ENCODE measurements at places on chromosomes 11 and 22.

GRCh38 chr11:105693075-105693759, 83.3 kb downstream of the GRIA4 start:
- no peak for DNase-seq

DNA sequence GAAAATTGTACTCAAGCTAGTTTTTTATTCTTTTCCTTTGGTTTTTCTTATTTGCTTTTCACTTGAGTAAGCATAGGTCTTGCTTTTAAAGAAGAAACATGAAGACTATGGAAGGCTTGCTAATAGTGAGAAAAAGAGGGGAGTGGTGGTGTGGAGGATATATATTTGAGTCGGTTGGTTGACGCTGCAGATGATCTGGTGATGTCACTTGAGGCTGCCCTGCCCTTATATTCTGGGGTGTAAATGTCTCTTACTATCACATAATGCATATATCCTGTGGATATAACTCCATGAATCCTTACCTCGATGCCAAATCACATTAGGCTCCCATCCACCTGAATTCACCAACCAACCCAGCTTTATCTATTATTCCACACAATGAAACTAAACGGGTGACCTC, 2.9 kb downstream of the GRIA4 start:
- DNase-seq: no peak

GRCh38 chr22:38513063-38513462, 7.0 kb upstream of the DDX17 start:
- no peak for DNase-seq

DNA sequence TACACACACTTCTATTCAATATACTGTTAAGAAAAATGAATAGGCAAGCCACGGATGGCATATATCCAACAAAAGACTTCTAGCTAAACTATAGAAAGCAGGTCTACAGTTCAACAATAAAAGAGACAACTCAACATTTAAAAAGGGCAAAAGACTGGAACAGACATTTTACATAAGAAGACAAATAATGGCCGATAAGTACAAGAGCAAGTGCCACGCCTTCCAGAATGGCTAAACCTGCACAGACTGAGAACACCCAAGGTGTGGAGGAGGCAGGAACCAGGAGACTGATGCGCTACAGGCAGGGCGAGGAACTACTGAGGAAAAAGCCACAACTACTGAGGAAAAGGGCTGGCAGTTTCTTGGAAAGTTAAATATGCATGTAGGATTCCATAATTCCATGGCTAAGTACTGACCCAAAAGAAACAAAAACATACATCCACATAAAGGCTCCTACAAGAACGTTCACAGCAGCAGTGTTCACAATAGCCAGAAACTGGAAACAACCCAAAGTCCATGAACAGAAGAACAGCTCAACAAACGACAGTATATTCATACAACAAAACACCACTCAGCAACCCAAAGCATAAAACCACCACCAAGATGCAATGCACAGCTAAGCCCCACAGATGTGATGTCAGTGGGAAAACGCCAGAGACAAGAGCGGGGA, 9.6 kb upstream of the MOB2 start:
- no peak for DNase-seq

DNA sequence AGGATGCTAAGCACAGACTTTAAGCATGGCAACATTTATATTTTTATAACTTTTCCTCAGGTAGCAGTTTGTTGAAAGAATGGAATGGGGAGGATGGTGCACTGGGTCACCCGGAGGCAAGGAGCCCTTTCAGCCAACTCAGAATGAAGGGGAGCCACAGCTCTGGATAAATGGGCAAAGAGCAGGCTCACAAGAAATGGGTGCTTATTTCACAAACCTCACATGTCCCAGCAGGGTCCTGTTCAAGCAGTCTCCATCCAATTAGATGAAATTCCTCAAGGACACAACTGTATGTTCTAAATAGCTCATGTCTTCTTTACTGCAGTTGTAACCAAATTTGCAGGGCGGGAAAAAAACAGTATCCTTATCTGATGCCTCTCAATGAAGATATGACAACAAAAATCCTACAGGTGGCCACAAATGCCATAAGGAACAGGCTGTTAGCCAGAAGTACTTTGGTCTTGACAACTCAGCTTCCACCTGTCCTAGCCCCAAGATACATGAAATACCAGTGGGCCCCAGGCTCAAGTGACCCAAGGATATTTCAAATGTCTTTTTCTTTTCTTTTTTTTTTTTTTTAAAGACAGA, 48.2 kb downstream of the MAPK1 start:
- DNase-seq: no peak

GRCh38 chr11:127649958-127650357, 649.4 kb upstream of the KIRREL3 start:
- no peak for DNase-seq

- DNase-seq: no peak
Observed at GRCh38 chr11:36488096-36488495, 22.0 kb downstream of the TRAF6 start.

- no peak for DNase-seq
Observed at GRCh38 chr22:46791201-46791731, 28.8 kb downstream of the TBC1D22A start.

GRCh38 chr22:37559901-37560607, at the start of gene CDC42EP1:
CDC42EP1 (plus strand) TSS chr22:37560480; CDS start chr22:37566350, 5,870 bp downstream.
- no peak for DNase-seq

DNA sequence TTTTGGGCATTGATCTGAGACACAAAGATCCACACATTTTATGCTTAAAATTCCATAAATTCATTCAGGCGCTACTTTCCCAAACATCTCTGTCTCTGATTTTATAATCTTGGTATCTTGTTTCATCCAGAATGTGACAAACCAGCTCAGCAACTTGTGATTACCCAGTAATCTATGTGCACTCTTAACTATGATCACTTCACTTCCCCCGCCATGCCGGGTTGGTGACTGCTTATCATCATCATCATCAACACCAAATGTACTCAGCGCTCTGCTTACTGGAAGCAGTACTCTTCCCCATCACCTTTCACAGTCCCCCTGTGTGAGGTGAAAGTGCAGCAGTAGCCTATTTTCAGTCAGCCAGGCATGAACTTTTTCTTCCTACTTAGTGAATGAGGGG, 15.2 kb upstream of the MMP7 start:
- no peak for DNase-seq

DNA sequence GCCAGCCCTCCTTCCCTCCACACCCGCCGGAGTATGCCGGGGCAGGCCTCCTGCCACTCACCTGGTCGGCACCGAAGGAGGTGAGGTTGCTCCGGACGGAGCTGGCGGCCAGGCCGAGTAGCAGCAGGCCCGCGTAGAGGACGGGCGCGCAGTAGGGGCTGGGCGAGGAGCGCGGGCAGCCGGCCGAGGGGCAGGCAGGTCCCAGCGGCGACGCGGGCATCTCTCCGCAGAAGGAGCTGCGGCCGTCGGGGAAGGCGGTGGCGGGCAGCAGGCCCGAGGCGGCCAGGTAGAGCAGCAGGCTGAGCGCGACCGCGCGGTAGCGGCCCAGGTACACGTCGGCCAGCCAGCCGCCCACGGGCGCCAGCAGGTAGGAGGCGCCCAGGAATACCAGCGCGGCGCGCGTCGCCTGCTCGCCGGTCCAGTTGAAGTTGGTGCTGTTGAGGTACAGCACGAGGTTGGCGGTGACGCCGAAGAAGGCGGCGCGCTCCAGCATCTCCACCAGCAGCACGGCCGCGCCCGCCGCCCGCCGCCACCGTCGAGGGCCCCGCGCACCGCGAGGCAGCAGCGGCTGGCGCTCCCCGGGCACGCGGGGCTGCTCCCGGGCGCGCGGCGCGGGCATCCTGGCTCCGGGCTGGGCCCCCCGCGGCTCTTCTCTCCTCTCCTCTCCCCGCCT, 907 bp downstream of the SLC15A3 start:
- peak; percentile 52 for DNase-seq

GRCh38 chr11:65781152-65781961, 581 bp upstream of the AP5B1 start:
- DNase-seq: no peak

GRCh38 chr11:27963370-27963769, 144.6 kb downstream of the KIF18A start:
- no peak for DNase-seq

DNA sequence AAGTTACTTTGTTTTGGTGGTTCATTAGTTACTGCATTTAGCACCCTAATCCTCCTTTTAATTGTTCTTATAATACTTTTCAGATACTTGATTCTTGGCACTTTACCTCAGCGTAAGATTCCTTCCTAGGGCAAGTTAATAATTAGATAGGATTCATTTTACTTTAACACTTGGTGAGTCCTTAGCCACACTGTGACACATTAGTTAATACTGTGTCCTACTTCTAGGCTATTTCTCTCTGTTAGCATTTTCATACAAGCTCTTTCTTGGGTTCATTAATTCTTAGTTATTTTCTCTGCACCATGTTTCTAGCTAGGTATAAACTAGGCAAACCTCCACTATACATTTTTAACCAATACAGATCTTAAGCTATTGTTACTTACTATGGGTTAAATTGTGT, 16.1 kb downstream of the OR5M3 start:
- no peak for DNase-seq

DNA sequence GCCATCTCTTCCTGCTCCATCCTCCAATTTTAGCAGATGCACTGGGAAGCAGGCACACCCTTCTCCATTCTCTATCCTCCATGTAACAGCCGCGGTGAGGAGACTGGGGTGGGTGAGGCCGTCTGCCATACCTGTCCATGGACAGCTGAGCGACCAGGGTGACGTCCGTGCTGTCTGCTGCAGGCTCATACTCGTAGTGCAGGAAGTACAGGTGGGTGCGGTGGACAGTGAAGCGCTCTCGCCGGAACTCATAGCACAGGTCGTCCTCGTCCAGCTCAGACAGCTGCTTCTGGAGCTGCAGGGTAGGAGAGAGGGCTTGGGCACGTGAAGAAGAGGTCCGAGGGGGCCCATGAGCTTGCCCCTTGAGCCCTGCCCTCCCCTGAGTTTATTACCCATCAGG, 257.8 kb upstream of the SYN3 start:
- no peak for DNase-seq

DNA sequence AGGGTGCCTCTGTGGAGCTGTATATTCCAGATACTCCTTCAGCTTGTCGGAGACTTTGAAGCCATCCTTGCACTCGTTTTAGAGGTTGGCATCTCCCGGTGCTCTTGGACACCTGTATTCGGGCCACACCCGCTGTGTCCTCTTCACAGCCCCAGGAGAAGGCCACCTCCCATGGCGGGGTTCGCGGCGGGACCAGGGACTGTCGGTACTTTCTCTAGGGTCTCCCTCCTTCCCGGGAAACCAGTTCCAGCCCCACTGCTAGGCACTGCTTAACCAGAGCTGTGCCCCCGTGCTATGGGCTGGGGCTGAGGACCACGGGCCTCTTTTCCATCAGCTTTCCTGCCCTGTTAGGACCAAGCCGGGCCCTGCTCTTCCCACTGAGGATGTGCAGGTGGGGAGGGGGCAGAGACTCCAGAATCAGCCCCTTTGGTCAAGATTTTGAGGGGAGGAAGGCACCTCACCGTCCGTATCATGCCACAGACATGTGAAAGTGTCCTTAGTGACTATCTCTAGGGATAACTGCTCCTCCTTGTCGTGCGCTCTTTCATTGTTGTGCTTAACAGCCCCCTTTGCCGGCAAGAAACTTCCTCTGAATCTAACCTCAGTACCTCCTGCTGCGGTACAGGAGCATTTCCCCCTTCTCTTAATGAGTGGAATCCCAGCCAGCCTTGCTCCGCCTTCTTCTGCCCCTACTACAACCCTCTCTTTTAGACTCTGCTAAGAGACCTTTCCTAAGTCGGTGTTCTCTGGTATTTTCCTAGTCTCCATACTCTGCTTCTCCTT, 1.2 kb upstream of the B3GAT1 start:
- no peak for DNase-seq

DNA sequence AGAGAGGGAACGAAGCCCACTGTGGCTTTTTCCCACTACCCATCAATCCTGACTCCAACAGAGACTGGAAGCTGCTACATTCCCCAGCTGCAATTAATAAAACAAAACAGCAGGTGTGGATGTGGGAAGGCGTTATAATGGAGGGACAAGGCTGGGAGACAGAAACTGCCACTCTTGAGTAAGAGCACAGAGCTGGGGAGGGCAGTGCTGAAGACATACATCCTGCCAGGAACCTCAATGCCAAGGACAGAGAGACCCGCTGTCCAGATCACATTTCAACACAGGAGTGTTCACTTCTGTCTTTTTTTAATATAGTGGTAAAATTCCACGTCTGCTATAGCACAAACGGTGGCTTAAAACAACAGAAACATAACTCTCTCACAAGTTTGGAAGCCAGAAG, 94.5 kb downstream of the LARGE1 start:
- no peak for DNase-seq

DNA sequence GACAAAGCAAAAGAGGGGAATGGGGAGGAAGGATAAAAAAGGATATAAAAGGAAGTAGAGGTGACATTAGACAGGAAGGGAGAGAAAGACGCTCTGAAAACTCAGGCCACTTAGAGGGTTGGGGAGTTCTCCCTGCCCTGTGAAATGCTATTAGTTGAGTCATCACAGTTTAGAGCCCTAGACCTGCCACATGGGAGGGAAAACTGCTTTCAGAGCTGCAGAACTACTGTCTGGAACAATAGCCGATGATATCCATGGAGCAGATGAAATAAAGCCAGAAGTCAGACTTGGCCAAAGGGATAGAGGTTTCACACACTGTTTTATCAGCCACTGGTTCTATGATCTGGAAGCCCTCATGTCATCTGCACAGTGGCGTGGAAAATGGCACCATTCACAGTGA, 157.9 kb downstream of the NCAM1 start:
- peak; percentile 10 for DNase-seq

GRCh38 chr22:21590809-21591641, 23.5 kb downstream of the UBE2L3 start:
- no peak for DNase-seq

DNA sequence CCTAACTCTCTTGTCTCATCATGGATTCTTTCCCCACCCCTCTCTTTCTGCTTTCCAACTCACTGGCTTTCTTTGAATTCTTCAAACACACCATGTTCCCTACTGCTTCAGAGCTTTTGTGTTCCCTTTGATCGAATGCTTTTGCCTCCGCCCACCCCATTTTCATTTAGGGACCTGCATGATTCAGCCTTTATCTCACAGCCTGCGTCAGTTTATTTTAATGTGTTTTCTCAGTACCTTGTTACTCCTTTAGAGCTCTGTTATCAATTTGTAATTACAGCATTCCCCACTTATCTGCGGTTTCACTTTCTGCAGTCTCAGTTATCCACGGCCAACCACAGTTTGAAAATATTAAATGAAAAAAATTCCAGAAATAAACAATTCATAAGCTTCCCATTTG, 451.3 kb downstream of the METTL15 start:
- no peak for DNase-seq

- no peak for DNase-seq
Observed at GRCh38 chr11:99349151-99349673, 328.5 kb downstream of the CNTN5 start.

- DNase-seq: no peak
Observed at GRCh38 chr11:93319224-93319839, 11.2 kb upstream of the DEUP1 start.

- DNase-seq: peak; percentile 5
Observed at GRCh38 chr11:76609736-76610370, 60.7 kb downstream of the LRRC32 start.

GRCh38 chr22:27022274-27022895, 365.0 kb downstream of the MIAT start:
- DNase-seq: no peak

GRCh38 chr11:11178671-11179638, 174.1 kb downstream of the CSNK2A3 start:
- DNase-seq: no peak

- DNase-seq: peak; percentile 50
Observed at GRCh38 chr22:23163665-23164064, 16.6 kb upstream of the BCR start.
